ENCODE measurements at places on chromosomes 4 and X.
A peak's percentile ranks its signal among the peaks of the same experiment; 100 is the strongest.

- peak; percentile 93 for DNase-seq
Observed at GRCh38 chr4:6732441-6733357, 16.7 kb downstream of the BLOC1S4 start.

- no peak for DNase-seq
Observed at GRCh38 chrX:131302701-131303100, 13.6 kb upstream of the IGSF1 start.

- DNase-seq = no peak
Observed at GRCh38 chrX:125405339-125405738, 85.7 kb downstream of the TEX13C start.

GRCh38 chr4:87382931-87383330 lies 8.1 kb downstream of the HSD17B11 start:
- DNase-seq = no peak

Data from fibroblast of the aortic adventitia (primary cell).